ENCODE measurements at places on chromosomes 1 and 21. TPM values are rescaled to one million over a fixed set of nuclear protein-coding genes. Genes with fewer than 3 reads are reported as not detected.
A peak's percentile ranks its signal among the peaks of the same experiment; 100 is the strongest.

Gene ESPN
- 5.5 TPM for total RNA-seq

Gene LHX8
- not detected for total RNA-seq

Gene SEMA4A
- total RNA-seq = 4.0 TPM

Gene INAVA
- not detected for total RNA-seq

Gene SLC1A7
- total RNA-seq = not detected

Gene FHAD1
- not detected for total RNA-seq

Gene ADGRL4
- not detected for total RNA-seq

Gene SAMD13
- not detected for total RNA-seq

Gene PADI6
- not detected for total RNA-seq

Gene DYNLT5
- not detected for total RNA-seq

Gene EBNA1BP2
- total RNA-seq = 22.1 TPM

Gene ZBED6
- 25.0 TPM for total RNA-seq

Gene FGGY
- total RNA-seq = 14.3 TPM

Gene SPRR2G
- not detected for total RNA-seq

GRCh38 chr1:17447501-17447992, 8.1 kb upstream of the RCC2 start:
- DNase-seq = no peak

DNA sequence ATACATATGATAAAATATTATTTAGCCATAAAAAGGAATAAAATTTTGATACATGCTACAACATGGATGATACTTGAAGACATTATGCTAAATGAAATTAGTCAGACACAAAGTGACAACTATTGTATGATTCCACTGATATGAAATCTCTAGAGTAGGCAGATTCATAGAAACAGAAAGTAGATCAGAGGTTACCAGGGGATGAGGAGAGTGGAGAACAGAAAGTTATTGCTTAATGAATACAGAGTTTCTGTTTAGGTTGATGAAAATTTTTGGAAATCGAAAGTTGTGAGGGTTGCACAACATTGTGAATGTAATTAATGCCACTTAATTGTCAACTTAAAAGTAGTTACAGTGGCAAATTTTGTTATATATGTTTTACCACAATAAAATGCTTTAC, 315.7 kb upstream of the USP25 start:
- DNase-seq = no peak

GRCh38 chr1:223076362-223076761, 66.7 kb downstream of the TLR5 start:
- no peak for DNase-seq

- no peak for DNase-seq
Measured at GRCh38 chr1:33237579-33237978, 18.7 kb upstream of the ZNF362 start.

DNA sequence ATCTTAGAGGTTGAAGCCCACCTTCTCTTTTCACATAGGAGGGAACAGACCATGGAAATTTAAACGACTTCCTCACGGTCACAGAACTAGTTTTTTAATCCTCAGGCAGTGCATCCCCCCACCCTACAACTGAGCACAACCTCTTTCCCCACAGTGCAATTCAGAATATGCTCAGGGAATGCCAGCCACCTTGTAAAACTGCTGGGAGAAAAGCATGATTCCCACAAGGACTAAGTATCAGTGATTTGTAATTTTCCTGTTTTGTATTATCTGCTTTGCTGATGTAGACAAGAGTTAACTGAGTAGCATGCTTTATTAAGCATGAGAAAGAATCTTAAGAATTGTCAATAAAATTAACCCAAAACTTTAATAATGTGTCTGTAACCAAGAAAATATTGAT, 23.8 kb downstream of the TMEM50A start:
- no peak for DNase-seq

DNA sequence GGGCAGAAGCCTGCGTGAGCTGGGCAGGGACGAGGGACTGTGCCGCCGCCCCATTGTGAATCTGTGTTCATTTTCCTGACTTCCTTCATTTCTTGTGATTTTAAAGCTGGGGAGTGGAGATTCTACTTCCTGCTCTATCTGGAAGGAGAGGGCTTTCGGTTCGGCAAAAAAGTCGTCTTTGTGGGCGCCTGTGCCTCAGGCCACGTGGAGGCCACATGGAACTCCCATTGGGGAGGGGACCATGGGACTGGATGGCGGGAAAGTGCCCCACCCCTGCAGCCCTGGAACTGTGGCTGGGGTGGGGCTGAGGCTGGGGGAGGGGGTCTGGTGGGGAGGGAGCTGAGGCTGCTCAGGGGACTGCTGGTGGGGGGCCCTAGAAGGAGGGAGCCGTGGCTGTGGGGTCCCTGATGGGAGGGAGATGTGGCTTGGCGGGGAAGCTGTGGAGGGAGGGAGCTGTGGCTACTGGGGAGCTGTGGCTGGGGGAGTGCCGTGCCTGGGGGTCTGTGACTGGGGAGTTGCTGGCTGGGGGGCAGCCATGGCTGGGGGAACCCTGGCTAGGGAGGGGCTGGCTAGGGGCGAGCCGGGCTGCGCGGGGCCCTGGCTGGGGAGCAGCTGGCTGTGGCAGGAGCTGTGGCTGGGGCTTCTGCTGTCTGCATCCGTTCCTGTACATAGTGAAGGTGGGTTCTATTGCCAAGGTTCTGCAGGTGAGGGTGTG, 31.5 kb downstream of the COL18A1 start:
- DNase-seq = no peak

GRCh38 chr1:177809819-177810218, 160.0 kb downstream of the SEC16B start:
- DNase-seq = no peak

- no peak for DNase-seq
Measured at GRCh38 chr1:223402790-223403142, 9.6 kb downstream of the CCDC185 start.

DNA sequence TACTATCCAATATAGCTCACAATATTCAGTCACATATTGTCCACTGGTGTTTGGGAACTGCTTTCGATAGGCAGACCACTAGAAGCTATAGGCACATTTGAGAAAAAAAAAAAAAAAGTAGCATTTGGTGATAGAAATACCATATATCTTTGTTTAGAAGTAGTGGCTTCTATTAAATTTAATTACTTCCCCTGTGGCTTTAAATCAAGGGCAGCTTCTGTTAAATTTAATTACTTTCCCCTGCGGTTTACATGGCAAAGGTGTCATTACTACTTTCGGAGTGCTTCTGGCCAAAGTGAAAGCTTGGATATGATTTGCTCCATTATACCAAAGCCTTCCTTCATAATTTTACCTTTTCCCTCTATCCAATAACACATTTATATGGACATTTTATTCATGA, 229.9 kb downstream of the TTLL7 start:
- no peak for DNase-seq

DNA sequence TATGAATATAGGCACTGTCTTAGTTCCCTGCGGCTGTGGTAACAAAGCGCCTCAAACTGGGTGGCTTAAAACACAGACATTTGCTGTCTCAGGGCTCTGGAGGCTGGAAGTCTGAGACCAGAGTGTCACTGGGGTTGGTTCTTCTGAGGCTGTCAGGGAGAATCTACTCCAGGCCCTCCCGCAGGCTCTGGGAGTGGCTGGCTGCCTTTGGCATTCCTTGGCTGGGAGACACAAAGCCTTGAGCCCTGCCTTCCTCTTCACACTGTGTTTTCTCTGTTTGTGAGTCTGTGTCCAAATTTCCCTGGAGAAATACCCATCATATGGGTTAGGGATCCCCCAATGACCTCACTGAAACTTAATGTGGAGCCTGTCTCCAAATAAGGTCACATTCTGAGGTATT, 38.5 kb downstream of the B3GALT5 start:
- no peak for DNase-seq

GRCh38 chr1:104266612-104267011, 516.9 kb downstream of the AMY1C start:
- DNase-seq = no peak

- no peak for DNase-seq
Measured at GRCh38 chr1:26003262-26003661, 5.4 kb upstream of the PAFAH2 start.

GRCh38 chr1:31198600-31198999, 41.1 kb downstream of the NKAIN1 start:
- no peak for DNase-seq

- DNase-seq = peak; percentile 69
Measured at GRCh38 chr1:223712850-223713474, 623 bp downstream of the CAPN2 start.

DNA sequence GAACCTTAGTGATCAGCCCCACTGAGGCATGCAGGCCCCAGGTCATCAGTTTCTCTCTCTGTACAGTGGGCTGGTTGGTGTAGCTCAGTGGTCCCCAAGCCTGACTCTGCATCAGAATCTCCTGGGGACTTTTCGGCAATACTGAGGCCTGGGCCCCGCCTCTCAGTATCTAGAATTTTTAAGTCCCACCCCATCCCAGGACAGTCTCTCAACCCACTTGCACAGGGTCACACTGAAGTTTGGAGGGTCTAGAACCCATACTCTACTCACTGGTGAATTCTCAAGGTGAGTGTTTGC, 216.4 kb downstream of the MATN1 start:
- DNase-seq = no peak

- no peak for DNase-seq
Measured at GRCh38 chr1:43206600-43207228, 34.6 kb downstream of the CFAP57 start.

- no peak for DNase-seq
Measured at GRCh38 chr1:15224974-15225373, 22.0 kb upstream of the FHAD1 start.

DNA sequence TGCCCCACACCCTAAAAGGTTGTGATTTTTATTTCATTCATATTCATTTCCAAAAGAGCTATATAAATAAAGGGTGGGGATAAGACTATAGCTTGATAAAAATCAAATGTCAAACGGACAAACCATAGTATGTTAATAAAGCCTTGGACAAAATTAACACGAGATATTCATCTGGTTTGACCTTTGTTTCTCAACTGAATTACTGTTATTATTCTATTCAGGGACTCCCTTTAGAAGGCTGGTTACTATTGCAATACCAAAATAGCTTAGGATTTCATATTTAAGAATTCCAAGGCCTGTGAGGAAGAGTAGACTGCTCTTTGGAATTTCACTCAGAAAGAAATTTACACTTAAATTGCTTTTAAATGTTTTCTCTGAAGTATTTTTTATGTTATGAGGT, 10.2 kb upstream of the PALMD start:
- DNase-seq = no peak

GRCh38 chr1:112510340-112510739, 1.6 kb downstream of the WNT2B start:
- no peak for DNase-seq

- no peak for DNase-seq
Measured at GRCh38 chr1:202013603-202014002, 3.2 kb downstream of the ELF3 start.

- no peak for DNase-seq
Measured at GRCh38 chr1:205456383-205456867, 580 bp upstream of the BLACAT1 start.

DNA sequence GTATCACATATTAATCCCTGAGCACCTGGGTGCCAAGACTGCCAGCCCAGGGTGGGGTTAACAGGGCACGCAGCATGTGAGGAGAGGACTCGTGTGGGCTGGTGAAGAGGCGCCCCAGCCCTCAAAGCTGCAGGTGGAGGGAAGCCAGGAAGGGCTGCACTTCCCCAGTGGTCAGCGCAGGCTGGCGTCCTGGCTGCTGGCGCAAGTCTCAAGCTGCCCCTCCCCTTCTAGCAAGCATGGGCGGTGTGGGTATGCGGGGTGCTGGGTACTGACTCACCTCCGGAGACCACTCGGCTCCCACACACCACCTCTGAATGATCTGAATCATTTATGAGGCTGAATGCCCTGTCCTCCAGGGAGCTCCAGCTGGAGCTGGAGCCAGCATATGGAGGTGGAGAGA, 44.0 kb downstream of the EIF2D start:
- DNase-seq = no peak

DNA sequence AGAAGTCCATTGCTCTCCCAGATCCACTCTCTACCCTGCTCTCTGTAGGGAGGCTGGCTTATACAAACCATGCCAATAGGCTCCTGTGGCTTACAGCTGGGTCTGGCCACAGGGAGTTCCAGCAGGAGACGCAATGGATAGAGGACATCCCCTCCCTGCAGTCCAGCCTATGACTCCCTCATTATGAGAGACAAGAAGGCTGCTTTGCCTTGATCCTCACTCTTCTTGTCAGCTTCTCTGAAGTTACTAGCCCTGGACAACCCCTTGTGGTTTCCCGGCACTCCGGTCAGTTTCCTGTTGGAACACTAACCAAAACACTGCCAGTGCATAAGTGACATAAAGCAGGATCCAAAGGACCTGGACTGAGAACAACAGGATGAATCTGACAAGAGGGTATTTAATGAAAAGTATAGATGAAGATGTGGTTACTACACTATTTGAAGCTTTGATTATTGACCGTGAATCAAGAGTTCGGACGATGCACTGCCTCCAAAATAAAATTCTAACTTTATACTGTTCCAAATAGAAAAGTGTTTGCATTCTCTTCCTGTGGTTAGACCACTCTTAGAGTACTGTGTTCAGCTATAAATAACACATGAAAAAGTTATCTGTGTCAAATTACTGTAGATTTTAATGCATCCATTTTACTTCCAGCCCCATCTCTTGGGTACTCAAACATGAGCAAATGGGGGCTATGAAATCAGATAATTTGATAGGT, 32.7 kb upstream of the ZNF326 start:
- no peak for DNase-seq

DNA sequence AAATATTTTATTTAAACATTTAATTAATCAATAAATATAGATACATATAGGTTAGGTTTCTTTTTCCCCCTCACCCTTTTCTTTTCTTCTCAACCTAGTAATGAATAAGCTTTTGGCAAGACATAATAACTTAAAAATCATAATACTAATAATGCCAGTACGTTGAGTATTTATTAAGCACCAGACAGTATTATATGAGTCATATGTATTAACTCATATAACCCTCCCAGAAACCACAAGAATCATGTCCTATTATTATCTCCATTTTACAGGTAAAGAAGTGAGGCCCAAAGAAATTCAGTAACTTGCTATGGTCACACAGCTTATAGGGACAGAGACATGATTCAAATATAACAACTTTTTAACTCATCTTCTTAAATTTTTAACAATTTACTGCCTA, 834.5 kb upstream of the ADGRL2 start:
- DNase-seq = no peak

- no peak for DNase-seq
Measured at GRCh38 chr1:201266774-201267173, 16.5 kb upstream of the PKP1 start.

DNA sequence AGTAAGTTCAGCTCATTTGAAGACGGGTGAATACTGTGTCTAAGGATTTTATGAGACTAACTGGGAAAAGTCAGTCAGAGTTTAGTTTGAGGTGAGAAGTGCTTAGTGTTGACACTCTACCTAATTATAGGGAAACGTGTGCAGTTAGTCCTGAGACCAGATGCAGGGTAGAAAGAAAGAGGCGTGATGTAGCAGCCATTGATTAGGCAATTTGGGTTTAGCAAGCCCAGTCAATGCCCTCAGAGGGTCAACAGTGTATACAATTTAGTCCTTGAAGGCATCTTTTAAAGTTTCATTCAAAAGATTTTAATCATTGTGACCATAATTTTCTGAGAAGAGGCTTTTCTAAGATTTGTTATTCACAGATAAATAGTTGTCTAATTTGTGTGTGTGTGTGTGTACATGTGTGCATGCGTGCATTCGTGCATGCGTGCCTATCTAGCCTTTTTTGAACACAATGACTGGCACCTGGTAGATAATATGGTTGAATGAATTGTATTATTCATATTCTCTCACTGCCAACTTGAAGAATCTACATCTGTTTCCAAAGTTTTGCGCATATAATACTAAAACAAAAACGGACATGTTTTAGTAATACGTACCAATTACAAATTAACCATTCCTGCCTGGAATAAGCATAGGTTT, 332.9 kb downstream of the SRGAP2C start:
- DNase-seq = no peak

GRCh38 chr1:119209596-119210295, 69.3 kb upstream of the WARS2 start:
- DNase-seq = no peak

Data from CD8-positive, alpha-beta T cell (primary cell).